ENCODE measurements at places on chromosomes 12 and 14. TPM values are rescaled to one million over a fixed set of nuclear protein-coding genes. Genes with fewer than 3 reads are reported as not detected.

GRCh38 chr14:49497725-49498348 is 88.3 kb downstream of the RPS29 start:
- DNase-seq = no peak

DNA sequence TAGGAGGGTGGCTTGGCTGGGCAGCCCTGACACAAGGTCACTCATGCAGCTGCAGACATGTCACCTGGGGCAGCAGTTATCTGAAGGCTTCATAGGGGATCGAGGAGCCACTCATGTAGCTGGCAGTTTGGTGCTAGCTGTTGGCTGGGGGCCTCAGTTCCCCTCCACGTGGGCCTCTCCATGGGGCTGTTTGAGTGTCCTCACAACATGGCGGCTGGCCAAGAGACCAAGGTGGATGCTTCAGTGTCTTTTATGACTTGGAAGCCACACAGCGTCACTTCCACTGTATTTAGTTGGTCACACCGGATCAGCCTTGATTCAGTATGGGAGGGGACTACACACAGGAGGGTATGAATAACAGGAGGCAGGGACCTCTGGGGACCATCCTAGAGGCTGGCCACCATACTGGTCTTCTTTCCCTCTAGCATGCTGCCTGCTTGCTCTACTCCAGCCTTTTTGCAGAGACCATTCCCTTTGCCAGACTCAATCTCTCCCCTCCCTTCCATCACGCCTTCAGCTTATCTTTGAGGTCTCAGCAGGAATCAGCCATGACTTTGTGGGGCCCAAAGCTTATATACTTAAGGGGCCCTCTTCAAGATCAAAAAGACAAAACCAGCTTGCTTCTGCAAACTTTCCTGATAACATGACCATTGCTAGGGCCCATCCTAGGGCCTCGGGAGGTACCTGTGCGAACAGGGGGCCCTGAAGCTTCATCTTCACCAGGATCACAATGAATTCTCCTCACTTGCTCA is 53.4 kb downstream of the RPH3A start:
- DNase-seq = no peak

GRCh38 chr12:131445184-131445774 is 265.6 kb upstream of the SFSWAP start:
- no peak for DNase-seq

GRCh38 chr14:83312511-83312910 is 1778.9 kb upstream of the SEL1L start:
- no peak for DNase-seq

- DNase-seq = peak; percentile 70
These were observed 11.6 kb upstream of the CDH24 start for GRCh38 chr14:23068789-23069412.

GRCh38 chr12:64951944-64952343 is 127.5 kb downstream of the TBC1D30 start:
- DNase-seq = no peak

DNA sequence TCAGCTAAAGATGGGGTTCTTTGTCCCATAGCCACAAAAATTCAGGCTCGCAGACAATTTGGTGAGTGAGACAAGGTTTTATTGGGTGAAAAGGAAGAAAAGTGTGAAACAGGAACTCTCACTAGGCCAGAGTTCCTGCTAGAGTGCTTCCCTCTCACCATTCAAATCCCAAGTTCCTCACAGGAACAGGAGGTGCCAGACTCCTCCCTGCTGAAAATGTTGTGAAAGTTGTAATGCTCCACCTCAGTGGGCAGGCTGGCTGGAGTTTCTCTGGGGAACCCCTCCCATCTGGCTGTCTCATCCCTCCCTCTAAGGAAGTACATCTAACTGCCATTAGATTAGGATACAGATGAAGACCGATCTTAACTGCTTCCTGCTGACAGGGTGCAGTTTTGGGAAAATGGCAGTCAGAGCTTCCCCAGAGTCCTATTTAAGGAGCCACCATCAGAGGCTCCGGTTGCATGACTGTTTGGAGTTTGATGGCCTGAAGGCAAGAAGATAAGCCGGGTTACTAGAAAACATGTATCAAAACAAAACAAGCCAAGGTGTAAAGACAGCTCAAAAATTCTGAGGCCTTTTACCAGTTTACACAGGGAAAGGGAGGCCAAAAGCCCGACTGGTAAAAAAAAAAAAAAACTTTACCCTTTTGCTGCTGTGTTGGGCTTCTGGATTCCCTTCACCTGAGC is 127.6 kb downstream of the FSCB start:
- DNase-seq = no peak

DNA sequence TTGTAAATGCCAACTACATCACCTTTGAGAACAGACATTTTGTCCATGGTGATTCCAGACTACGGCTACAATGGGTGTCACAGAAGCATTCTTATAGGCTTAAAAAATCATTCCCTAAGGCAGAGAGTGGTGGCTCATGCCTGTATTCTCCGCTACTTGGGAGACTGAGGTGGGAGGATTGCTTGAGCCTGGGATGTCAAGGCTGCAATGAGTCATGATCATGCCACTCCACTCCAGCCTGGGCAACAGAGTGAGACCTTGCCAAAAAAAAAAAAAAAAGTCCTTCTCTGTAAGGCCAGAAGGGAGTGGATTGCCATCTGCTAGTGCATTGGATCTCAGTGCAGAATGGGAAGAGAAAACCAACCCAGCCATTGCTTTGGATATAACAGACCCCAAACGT is 522.5 kb downstream of the VRK1 start:
- DNase-seq = no peak

DNA sequence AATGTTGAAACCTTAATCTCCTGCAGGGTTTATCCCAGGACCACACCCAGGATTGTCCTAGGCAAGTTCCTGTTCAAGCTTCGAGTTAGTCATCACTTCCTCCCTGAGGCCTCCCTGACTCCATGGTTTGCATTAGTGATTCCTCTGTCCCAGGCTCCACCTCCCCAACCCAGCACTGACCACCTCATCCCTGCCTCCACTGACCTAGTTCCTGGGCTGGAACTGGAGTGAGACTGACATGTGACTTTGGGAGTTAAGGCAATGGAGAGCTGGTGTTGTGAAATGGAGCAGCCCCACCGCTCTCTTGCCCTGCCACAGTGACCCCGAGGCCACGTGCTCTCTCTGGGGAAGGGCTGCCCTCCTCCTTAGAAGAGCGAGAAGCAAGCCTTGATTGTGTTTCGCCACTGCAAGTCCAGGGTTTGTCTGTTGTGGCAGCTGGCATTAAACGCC is 15.8 kb upstream of the DTX1 start:
- DNase-seq = peak; percentile 9

GRCh38 chr12:30437044-30437443 is 258.6 kb downstream of the IPO8 start:
- DNase-seq = no peak

- DNase-seq = no peak
These were observed 107.6 kb downstream of the RFLNA start for GRCh38 chr12:124402248-124403066.

- no peak for DNase-seq
These were observed 2.9 kb downstream of the TMEM63C start for GRCh38 chr14:77184396-77185092.

GRCh38 chr12:4133636-4134447 is 139.7 kb upstream of the CCND2 start:
- DNase-seq = no peak

GRCh38 chr14:67423424-67423823 is 11.5 kb upstream of the PLEK2 start:
- DNase-seq = no peak

KLRC2 gene
- not detected for polyA plus RNA-seq

PARP2 gene
- polyA plus RNA-seq = 13.6 TPM

MMP14 gene
- polyA plus RNA-seq = 592 TPM

All from BJ (cell line).